Fibroblast of pulmonary artery (primary cell): ENCODE measurements at places on chromosomes 1 and 21.

- DNase-seq, result no peak
Observed at GRCh38 chr1:36165145-36165544, 9.2 kb downstream of the MAP7D1 start.

- no peak for DNase-seq
Observed at GRCh38 chr1:91022518-91022929, 689 bp upstream of the ZNF644 start.

DNA sequence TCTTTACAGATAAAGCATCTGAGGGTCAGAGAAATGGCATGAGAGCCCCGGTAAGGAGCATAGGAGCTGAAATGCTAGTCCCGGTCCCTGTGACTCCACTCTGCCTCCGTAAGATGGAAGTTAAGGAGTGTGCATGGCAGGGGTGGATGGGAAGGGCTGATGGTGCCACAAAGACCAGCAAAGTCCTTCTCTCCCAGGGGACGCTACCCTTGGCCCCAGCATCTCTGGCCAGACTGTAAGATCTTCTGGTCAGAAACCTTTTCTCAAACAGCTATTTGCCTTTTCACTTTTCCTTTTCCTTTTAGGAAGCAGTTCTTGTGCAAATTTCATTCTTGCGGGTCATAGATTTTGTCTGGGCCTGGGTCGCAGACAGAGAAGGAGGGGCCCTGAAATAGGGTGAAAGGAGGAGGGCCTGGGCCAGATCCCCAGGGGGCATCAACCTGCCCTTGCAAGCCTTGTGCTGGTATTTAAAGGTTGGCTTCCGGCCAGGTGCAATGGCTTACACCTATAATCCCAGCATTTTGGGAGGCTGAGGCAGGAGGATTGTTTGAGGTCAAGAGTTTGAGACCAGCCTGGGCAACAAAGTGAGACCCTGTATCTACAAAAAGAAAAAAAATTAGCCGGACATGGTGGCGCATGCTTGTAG, 14.4 kb upstream of the EPS8L3 start:
- no peak for DNase-seq

DNA sequence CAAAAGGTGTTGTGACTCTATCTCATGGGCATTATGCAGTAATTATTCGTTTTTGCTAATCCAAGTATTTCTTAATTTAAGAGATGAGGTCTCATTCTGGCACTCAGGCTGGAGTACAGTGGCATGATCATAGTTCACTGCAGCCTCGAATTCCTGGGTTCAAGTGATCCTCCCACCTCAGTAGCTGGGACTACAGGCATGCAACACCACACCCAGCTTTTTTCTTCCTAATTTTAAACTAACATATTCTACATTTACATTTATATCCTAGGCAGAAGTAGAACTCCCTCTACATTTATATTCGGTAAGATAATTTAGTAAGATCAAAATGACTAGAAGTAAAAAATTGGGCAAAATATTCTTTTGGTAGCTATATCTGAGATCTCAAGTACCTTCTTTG, 50.5 kb upstream of the RBM34 start:
- no peak for DNase-seq

DNA sequence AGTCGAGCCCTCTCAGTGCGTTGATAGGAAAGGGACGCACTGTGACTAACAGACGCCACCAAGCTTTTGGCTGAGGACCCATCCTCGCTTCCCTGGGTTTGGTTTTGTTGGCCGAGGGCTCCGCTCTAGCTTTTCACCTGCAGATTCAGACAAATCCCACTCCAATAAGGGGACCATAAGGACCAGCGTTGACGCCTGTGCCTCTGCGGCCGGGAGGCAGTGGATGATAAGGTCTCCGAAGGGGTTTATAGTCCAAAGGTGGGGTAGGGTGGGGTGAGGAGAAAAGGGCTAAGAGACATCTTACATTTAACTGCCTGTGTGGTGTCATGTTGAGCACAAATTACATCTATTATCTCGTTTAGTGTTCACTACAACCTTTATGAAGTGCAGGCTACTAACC, 760 bp downstream of the PEX14 start:
- DNase-seq, result no peak

DNA sequence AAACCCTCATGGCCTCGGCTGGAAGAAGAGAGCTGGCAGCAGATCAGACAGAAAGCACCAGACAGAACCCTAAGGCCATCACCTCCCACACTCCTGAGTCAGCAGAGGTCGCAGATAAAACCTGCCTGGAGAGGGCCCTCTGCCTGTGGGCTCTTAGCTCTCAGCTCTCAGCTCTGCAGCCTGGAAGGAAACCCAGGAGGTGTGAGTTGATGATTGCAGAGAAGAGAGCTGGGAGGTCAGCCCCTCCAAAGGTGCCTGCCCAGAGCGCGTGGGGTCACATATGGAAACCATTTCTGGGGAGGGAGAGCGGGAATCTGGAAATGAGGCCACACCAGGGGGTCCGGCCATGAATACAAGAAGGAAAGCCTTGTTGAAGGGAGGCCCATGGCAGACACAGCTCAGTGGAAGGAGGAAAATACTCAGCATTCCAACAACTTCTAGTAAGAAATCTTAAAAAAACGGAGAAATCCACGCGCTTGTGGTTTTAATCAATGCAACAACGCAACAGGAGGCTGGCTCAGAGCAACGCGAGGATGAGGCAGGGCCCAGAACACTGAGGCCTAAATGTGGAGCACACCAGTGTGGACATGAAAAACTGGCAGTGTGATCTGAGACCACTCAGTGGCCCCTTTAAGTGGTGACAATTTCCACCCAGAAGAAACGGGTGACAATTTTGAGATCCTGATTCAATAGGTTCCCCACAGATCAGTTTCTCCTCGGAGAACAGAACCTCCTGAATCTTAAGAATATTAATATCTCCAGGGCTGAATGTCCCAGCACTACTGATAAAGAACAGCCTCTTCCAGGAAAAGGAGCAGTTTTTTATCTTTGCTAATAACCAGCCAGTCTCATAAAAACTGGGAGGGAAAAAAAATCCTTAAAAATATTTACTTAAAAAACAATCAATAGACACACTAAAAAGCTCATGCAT, 45.7 kb downstream of the PSMG1 start:
- DNase-seq, result peak; percentile 54

GRCh38 chr1:24923485-24924113, 6.5 kb downstream of the RUNX3 start:
- DNase-seq, result no peak

GRCh38 chr1:51509773-51510172, 9.3 kb downstream of the EPS15 start:
- DNase-seq, result no peak

GRCh38 chr1:244445320-244446181, 6.2 kb downstream of the ADSS2 start:
- no peak for DNase-seq

- DNase-seq, result no peak
Observed at GRCh38 chr1:45258059-45258650, 51.8 kb upstream of the ZSWIM5 start.

- DNase-seq, result peak; percentile 36
Observed at GRCh38 chr1:173868266-173869020, at the start of gene ZBTB37. ZBTB37 (plus strand) TSS chr1:173868380; CDS start chr1:173870226, 1,846 bp downstream.

DNA sequence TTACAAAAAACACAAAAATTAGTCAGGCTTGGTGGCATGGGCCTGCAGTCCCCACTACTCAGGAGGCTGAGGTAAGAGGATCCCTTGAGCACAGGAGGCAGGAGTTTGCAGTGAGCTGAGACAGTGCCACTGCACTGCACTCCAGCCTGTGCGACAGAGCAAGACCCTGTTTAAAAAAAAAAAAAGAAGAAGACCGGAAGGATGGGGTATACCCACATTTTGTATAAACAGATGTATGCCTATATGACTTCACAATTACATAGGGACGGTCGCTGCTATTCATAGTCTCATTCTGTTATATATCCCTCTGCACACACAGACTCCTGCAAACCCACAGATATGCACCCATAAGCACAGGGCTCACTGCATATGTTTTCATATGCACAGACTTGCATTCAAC, 12.7 kb downstream of the LCK start:
- no peak for DNase-seq

- DNase-seq, result no peak
Observed at GRCh38 chr1:69511426-69512192, 56.1 kb upstream of the LRRC7 start.

DNA sequence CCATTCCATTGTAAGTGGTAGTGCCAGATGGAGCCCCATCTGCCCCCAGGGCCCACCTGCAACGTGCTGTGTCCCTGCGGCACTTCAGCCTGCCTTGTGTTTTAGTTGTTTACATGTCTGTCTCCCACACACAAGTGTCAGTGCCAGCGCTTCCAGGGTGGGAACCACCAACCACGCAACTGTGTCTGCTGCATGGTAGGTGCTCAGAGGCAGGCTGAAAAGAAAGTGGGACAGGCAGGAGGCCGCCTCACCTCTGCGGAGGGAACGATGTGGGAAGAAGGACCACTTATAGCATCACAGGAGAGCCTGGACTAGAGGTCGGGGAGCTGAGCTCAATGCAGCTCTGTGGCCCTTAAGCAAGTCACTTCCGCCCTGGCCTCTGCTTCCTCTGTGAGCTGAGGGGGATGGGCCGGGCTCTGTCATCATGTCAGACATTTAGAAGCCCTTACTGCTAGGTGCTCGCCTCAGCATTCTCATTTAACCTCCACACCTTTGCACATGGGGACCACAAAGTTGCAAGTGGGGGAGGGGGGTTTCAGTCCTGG, 17.9 kb downstream of the SLC9A1 start:
- no peak for DNase-seq

DNA sequence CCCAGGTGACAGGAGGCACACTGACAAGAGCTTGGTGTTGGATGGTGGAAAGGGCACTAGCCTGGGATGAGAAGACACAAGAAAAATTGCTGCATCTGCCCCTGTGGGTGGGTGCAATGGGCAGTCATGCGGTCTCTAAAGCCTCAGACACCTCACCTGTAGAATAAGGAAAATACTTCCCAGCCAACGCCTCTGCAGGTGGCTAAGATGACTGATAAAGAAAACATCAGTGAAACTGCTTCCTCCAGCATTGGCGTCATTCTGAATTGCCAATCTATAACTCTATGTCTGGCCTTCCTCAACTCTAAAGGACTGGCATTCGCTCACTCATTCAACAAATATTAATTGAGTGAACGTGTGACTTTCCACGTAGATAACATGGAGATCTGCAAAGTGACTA, 100.4 kb upstream of the F3 start:
- no peak for DNase-seq

DNA sequence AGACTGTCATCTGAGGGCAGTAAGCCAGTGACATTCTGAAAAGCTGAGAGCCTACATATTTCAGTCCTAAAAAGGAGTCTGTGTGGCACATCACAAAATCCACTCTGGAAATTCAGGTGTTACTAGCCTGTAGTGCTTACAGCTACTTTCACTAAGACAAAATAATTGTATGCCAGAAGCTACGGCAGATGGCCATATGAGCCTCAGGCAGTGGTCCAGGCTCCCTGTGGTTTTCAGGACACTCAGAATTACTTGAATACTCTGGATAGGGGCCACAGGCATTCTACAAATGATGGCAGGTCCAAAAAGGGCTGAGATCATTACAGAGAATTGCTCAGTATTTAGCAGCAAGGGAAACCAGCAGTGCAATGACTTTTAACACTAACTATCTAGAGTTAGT, 527.1 kb downstream of the MRPL39 start:
- no peak for DNase-seq

DNA sequence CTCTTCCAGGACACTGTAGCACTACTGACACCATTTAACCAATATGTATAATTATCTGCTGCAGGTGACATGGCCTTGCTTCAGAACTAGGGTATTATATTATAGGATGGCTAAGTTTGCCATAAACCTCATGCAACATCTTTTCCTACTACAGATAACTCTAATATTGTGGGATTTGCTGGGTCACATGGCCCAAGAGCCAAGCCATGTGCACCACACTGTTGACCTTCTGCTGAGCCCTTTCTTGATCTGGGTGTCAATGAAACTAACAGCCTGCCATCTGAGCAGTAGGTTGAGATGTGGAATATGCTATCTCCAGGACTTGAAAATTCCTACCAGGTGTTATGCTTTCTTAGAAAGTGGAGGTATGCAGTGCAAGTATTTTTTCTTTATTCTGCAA, 2291.1 kb downstream of the MRPL39 start:
- no peak for DNase-seq

DNA sequence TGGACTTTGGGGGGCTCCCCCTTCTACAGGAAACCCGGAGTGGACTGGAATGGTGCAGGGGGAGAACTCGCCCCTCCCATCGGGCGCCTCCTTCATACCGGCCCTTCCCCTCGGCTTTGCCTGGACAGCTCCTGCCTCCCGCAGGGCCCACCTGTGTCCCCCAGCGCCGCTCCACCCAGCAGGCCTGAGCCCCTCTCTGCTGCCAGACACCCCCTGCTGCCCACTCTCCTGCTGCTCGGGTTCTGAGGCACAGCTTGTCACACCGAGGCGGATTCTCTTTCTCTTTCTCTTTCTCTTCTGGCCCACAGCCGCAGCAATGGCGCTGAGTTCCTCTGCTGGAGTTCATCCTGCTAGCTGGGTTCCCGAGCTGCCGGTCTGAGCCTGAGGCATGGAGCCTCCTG, at the start of gene TNFRSF14:
Gene TNFRSF14, plus strand, starts transcription at position 95 of the 401 bp plus-strand sequence. Its CDS starts 294 bp downstream, at position 389.
- DNase-seq, result peak; percentile 35

- no peak for DNase-seq
Observed at GRCh38 chr1:38334930-38335592, 288.5 kb upstream of the POU3F1 start.

- peak; percentile 64 for DNase-seq
Observed at GRCh38 chr1:65924471-65924870, 131.8 kb downstream of the PDE4B start.

DNA sequence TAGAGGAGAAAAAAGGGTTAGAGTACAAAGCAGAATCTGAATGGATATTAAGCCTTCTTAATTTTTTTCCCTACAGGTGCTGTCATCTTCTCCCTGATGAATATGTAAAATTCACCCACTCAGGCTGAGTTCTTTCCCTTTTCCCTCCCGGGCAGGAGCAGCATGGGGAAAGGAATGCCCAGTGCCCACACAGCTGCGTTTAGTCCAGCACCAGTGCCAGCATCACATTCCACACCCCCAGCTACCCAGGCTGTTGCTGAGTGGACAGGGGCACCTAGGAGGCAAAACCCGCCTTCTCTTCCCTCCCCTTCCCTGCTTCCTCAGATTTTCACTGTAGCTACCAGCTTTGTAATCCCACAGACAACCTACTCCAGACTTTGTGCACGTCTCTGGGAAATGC, 3.4 kb upstream of the CADM3 start:
- no peak for DNase-seq

DNA sequence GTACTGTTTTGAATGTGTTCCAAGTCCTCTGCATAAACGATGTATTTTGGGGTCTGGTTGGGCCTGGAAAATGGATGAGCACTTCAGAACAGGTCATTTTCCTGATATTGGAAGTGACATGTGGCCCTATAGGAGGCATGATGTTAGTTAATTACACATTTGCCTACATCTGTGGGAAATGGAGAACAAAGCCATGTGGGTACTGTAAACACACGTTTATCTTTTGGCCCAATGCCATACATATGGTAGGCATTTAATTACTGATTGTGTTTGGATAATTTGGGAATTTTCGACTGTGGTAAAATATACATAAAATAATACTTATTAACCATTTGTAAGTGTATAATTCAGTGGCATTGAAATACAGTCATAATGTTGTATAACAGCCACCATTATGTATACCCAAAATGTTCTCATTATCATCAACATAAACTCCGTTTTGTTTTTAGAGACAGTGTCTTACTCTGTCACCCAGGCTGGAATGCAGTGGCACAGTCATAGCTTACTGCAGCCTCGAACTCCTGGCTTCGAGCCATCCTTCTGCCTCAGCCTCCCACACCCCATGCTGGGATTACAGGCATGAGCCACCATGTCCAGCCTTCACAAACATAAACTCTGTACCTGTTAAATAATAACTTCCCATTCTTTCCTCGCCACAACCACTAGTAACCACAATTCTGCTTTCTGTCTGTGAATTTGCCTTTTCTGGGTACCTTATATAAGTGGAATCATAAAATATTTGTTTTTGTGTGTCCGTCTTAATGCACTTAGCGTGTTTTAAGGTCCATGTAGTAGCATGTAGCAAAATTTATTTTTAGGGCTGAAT, 11.9 kb upstream of the RNPEP start:
- peak; percentile 23 for DNase-seq
